ENCODE measurements at places on chromosomes 3 and 15.

GRCh38 chr3:117710501-117710900 lies 1000.9 kb downstream of the TUSC7 start:
- no peak for DNase-seq

- no peak for DNase-seq
Measured at GRCh38 chr3:53420831-53421230, 73.5 kb upstream of the DCP1A start.

DNA sequence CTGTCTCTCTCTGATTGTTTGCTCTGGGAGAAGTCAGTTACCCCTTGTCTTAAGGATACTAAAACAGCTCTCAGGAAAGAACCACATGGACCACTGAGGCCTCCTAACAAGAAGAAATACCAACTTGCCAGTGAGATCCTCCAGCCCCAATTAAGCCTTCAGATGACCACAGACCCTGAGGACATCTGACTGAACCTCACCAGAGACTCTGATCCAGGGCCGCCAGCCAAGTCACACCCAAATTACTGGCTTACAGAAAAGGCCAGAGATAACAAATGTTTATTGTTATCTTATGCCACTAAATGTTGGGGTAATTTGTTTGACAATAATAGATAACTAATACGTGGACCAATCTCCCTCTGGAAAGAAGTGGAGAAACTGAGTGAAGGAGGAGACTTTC lies 40.2 kb downstream of the SLC12A8 start:
- no peak for DNase-seq

- DNase-seq = peak; percentile 50
Measured at GRCh38 chr3:67655364-67656121, 1.1 kb upstream of the SUCLG2 start.

GRCh38 chr15:86611417-86612040 lies 531.9 kb downstream of the AGBL1 start:
- DNase-seq = no peak

GRCh38 chr3:194339840-194340239 lies 11.3 kb downstream of the CPN2 start:
- DNase-seq = no peak

- no peak for DNase-seq
Measured at GRCh38 chr3:49877716-49878115, 8.0 kb upstream of the CAMKV start.

DNA sequence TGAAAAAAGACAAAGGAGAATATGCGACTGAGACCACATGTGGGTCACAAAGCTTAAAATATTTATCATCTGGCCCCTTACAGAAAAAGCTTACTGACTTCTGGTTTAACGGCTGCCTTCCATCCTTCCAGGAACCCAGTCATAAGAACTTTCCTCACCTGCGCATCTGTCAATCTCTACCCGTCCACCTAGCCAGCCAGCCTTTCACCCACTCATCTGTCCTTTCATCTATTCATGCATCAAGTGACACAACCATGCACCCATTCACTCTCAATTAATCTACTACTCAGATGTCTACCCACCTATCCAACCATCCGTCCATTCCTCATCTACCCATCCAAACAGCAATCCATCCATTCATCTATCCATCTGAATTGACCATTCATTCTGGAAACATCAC lies 64.2 kb upstream of the NR2C2 start:
- no peak for DNase-seq

DNA sequence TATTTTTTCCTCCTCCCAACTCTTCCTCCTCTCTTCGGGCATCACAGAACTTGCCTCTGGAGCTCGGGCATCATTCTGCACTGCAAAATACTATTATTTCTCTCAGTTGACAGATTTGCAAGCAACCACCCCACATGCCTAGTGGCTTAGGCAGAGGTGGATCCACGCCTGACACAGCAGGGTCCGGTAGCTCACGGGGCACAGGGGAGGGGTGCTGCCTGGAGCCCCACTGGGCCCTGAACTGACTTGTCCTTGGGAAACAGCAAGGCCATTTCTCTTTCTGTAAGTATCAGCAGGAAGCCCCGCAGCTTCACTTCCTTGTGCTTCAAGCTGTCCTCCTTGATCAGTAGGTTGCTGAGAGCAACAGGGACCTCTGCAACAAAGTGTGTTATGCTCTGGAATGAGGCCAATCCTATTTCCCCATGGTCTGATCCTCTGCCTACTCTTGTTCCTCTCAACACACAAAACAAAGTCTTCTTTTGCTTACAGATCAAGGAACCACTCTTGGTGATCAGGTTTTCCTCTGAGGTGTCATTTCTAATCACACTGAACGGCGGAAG lies 69.1 kb downstream of the FAM174B start:
- DNase-seq = no peak

GRCh38 chr15:58755956-58756355 lies 6.4 kb upstream of the ADAM10 start:
- no peak for DNase-seq

- DNase-seq = no peak
Measured at GRCh38 chr3:179156775-179157174, 8.6 kb downstream of the PIK3CA start.

DNA sequence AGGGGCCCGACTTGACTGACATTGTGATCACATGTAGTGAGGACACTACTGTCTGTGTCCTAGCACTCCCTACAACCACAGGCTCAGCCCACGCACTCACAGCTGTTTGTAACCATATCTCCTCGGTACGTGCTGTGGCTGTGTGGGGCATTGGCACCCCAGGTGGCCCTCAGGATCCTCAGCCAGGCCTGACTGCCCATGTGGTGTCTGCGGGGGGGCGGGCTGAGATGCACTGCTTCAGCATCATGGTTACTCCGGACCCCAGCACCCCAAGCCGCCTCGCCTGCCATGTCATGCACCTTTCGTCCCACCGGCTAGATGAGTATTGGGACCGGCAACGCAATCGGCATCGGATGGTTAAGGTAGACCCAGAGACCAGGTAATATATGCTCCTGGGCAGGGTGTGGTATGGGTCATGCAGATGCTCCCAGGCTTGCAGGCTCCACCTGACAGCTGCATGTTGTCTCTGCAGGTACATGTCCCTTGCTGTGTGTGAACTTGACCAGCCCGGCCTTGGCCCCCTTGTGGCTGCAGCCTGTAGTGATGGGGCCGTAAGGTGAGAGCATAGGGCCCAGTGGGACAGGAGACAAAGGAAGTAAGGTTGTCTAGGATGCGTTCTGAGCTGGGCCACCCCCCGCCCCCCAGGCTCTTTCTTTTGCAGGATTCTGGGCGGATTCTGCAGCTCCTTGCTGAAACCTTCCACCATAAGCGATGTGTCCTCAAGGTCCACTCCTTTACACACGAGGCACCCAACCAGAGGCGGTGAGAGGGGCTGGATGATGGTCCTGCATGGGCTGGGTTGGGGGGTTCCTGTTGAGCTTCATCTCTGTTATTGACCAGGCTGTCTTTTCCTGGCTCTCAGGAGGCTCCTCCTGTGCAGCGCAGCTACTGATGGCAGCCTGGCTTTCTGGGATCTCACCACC lies 4.4 kb downstream of the DALRD3 start:
- no peak for DNase-seq

DNA sequence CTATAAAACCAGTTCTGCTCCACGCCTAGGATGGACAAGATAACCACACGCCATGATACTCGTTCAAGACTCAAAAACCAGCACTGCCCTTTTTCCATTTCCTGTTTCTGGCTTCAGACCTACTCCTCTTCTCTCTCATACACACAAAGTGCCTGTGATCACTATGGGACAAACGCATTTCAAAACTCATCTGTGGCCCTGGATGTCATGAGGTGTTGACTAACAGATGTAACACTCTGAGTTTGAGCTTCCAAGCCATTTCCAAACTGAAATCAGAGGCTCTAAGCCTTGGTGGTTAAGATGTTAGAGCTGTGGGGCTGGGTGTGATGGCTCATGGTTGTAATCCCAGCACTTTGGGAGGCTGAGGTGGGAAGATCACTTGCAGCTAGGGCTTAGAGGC lies 55.7 kb upstream of the LMOD3 start:
- DNase-seq = no peak

- DNase-seq = no peak
Measured at GRCh38 chr3:178558637-178559036, 22.4 kb downstream of the KCNMB2 start.

GRCh38 chr3:175737646-175738572 lies 878.8 kb downstream of the NAALADL2 start:
- DNase-seq = no peak

GRCh38 chr3:46378426-46378942 lies 7.7 kb downstream of the CCR5 start:
- peak; percentile 41 for DNase-seq

DNA sequence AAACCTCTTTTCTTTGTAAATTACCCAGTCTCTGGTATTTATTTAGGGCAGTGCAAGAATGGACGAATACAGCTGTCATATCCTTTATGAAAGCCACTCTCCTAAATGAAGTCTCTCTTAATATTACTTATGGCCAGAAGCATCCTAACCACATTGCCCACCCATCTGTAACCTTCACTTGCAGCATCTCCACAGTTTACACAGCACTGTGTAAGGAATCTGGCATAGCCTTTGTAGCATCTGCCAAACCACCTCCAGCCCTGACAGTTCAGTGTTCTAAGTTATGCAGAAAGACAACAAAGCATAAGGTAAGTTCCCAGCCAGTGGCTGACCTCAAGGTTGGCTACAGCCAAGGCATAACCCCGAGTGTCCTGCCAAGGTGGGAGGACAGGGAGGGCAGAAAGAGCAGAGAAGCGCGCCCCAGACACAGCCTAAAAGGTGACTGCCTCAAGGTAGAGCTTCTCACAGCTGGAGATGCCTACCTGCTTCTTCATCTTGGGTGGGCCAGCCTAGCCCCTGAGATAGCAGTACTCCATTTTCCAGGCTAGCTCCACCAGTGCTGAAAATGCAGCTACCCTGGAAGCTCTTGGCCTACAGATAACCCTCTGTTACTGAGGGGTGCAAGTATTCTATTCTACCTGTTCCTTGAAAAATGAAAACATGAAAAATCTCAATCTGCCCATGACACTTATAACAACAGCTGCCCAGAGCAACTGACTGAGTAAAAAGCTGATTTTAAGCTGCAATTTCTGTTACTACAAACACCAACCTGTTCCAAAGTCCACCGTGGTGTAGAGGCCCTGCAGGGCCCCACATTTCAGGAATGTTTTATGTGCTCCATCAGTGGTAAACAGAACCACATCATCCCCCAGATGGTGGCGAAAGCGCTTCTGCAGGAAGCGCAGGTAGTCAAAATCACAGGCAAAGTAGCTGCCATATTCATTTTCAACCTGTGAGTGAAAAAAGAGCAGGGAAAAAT lies 39.3 kb downstream of the GLB1 start:
- no peak for DNase-seq

GRCh38 chr3:5572168-5572567 lies 384.7 kb downstream of the EDEM1 start:
- DNase-seq = no peak

- no peak for DNase-seq
Measured at GRCh38 chr3:108907194-108907593, 46.5 kb downstream of the GUCA1C start.

DNA sequence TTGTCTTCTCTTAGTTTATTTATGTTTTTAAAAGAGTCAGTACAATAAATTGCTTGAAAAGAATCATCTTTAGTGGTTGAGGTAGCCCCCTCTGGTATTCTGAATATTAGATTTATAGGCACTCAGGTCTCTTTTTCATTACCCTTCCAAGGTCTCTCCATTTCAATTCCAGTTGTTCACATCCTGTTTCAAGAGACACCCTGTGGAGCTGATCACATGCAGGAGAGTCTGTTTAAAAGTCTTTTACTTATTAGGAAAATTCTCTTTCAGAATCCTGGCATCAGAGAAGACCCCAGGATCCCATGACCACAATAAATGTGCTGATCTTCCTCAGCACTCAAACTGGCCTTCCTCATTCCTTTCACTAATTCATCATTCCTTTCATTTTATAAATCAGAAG lies 195.7 kb downstream of the ZIC4 start:
- DNase-seq = no peak
